ENCODE measurements at places on chromosomes 3 and 15.

GRCh38 chr3:72338942-72339669, 509.1 kb downstream of the SHQ1 start:
- DNase-seq, result no peak

DNA sequence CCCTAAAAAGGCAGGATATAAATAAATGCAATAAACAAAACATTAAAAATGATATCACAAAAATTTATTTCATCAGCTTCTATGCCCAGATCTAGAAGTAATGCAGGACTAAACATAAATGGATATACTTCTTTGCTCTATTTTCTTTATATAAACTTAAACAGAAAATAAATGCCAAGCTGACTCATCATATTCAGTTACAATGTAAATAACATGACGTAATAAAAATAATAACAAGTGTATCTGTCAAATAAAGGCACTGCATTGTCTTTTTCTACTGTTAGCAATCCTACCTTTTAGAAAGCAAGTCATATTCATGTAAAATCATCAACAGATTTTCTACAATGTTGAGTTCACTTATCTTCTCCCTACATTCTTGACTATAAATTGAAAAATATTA, 61.6 kb downstream of the NEK10 start:
- no peak for DNase-seq

DNA sequence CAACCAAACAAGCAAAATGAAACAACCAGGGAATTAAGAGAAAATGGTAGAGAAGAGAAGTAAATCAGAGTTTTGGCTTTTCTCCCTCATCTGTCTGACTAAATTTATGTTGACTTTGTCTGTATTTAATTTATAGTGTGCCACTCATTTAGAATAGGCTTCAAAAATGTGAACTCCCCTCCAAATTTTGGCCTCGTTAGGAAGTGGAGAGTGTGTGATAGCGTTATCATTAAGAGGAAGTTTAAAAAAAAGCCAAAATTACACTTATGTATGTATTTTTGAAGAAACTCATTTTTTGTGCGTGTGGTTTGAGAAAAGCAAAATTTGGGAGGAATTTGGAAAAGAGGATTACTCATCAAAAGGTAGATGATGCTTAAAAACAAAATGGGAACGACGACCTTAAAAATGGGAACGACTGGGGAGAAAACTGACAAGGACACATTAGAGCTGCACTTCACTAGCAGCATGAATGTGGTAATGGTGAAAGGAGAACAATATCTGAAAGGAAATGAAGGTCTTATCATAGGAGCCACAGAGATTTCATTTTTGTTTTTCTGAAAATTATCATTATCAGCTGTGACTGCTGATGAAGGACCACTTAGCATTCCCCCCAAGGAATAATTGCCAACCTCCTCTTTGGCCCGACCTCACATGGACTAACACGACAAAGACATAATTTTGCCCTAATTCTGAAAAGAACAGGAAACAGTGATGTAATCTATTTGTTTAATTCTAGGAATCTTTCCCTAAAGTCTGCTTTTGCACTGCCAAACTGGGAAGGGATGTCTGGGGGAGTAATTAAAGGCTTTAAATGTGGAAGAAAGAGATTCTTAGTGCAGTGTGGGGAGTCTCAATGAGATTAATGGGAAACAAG, 163.2 kb upstream of the P2RY1 start:
- DNase-seq, result no peak

GRCh38 chr3:175489406-175489805, 630.3 kb downstream of the NAALADL2 start:
- DNase-seq, result no peak

- DNase-seq, result no peak
These were observed 35.4 kb upstream of the RAB6B start for GRCh38 chr3:133931084-133931483.

- DNase-seq, result no peak
These were observed 20.3 kb upstream of the EPB42 start for GRCh38 chr15:43241100-43241499.

DNA sequence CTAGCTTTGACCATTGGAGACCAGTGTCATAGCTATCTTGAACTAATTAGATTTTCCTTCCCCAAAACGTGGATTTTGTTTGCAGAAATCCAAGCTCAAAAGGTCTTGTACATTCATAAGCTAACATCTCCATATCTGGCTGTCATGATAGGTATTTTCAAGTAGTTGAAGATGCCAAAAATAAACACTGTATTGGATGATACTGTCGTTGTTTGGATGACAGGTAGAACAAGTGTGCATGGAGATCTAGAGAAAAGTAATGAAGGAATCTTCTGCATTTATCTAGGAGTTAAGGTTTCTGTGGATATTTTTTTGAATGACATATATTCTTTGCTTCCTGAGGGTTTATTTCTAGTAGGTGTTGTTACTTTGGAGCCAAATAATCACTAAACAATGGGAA, 1696.1 kb downstream of the SI start:
- DNase-seq, result no peak

DNA sequence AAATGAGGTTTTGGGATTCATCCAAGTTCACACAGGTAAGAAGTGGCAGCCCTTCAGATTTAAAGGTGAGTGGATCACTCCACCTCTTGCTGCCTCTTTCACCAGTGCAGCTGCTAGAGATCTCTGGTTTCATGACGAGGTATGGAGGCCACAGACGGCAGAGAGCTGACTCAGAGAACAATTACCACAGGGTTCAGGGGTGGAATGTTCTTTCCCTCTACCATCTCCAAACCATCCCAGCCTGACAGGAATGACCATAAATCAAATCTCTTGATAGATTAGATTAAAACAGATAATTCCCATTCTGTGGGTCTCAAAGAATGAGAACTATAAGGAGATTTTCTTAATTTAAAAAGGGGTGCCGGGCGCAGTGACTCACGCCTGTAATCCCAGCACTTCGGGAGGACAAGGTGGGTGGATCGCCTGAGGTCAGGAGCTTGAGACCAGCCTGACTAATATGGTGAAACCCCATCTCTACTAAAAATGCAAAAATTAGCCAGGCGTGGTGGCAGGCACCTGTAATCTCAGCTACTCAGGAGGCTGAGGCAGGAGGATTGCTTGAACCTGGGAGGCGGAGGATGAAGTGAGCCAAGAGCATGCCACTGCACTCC, 174.2 kb upstream of the ATP11B start:
- no peak for DNase-seq

DNA sequence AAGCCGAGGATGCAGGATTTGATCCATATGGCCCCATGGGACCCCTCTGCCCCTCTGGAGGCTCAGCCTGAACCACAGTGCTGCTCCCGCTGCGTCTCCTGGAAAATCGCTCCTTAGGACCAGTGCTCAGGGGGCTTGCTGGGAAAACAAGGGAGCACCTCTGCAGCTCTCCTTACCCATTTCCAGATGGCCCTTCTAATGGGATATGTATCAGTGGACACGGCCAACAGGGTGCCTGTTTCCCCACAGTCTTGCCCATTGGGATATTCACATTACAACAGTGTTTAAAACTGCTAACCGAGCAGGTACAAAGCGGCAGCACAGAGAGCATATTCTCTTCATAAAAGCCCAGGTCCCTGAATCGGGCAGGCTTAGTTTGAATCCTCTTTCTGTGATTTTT, 27.1 kb downstream of the TMEM44 start:
- DNase-seq, result no peak

DNA sequence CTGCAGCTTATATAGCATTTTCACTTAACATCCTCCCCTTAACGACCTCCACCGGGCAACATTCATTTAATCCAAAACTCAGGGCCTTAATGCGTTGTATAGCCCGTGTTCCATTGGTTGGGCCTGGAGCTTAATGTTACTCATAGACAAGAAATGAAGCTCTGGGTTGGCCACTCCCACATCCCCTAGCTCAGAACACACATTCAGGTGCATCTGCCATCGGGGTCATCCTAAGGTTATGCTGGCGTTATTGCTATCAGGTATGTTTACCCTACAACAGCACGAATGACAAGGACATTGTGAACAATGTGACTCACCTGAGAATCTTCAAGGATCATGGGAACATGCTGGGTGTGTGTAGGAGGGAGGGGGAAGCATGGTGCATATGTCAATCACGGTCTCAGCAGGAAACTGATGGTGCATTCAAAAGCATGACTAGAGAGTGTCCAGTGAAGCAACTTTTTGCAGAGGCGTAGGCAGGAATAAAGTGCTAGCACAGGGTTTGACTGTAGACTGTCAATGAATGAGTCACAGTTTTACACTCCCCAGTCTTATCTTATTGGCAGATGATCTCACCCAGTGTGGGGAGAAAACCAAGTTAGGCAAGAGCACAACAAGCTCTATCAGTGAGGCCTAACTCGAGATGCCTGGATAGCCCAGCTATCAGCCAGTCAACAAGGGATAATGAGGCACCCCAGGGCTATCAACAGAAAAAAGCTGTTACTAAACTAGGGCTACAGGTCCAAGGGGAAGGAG, 402.1 kb upstream of the MCTP2 start:
- no peak for DNase-seq

- no peak for DNase-seq
These were observed 740.1 kb upstream of the GRM7 start for GRCh38 chr3:6120786-6121185.

DNA sequence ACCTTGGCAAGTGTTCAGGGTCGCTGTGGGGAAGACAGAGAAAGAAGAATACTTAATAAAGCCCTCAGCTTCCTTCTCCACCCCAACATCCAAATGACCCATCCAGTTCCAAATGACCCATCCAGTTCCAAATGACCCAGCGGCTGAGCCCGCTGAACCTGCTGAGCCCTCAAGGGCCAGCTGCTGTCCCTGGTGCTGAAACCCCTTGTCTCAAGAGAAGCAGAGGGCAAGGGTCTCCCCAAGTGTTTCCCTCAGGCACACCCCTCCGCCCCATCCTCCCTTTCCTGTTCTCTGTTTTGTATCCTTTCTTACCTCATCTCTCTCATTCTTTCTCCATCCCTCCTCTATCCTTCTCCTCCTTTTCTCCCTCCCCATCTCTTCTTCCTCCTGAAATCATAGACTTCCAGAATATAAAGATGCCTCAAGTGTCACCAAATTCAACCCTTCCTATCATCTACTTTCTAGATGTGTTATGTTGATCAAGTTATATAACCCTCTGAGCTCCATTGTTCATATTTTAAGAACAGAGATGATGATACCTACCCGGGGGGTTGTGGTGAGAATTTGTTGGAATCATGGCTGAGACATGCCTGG, 29.0 kb downstream of the CCDC33 start:
- no peak for DNase-seq

GRCh38 chr15:92625251-92625980, 30.2 kb downstream of the FAM174B start:
- DNase-seq, result no peak

DNA sequence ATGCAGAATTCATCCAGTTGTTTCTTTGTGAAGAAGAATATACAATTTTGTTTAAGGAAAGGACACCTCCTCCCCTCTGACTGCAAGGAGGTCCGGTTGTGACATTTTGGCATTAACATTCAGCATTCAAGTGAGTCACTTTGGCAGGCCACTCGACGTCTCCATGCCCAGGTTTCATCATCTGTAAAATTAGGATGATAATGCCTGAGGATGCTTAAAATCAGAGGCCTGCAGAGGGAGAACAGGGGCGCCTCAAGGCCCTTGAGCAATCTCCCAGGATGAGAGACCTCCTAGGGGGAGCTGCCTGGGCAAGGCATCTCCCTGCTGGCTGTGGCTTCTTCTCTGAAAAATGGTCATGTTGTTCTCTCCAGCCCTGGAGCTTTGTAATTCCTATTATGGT, 236.0 kb downstream of the CACNA2D3 start:
- no peak for DNase-seq

DNA sequence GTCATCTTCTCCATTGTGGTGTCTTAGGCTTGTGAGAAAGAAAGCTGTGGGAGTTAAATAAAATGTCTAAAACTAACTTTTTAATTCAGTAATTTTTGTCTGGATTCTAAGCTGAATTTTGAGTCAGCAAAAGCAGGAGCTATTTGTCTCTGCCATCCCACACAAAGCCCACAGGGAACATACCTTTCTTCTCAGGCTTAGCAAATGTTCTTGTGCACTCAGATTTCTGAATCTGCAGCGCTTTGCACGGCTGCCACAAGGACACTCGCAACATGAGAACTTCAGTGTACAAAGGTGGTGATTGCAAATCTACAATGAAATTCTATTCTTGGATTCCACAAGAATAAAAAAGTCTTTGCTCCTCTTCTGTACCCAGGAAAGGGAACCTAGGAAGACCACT, 88.2 kb upstream of the RNF7 start:
- DNase-seq, result no peak

GRCh38 chr3:161108840-161109239, 3.7 kb upstream of the B3GALNT1 start:
- DNase-seq, result no peak

DNA sequence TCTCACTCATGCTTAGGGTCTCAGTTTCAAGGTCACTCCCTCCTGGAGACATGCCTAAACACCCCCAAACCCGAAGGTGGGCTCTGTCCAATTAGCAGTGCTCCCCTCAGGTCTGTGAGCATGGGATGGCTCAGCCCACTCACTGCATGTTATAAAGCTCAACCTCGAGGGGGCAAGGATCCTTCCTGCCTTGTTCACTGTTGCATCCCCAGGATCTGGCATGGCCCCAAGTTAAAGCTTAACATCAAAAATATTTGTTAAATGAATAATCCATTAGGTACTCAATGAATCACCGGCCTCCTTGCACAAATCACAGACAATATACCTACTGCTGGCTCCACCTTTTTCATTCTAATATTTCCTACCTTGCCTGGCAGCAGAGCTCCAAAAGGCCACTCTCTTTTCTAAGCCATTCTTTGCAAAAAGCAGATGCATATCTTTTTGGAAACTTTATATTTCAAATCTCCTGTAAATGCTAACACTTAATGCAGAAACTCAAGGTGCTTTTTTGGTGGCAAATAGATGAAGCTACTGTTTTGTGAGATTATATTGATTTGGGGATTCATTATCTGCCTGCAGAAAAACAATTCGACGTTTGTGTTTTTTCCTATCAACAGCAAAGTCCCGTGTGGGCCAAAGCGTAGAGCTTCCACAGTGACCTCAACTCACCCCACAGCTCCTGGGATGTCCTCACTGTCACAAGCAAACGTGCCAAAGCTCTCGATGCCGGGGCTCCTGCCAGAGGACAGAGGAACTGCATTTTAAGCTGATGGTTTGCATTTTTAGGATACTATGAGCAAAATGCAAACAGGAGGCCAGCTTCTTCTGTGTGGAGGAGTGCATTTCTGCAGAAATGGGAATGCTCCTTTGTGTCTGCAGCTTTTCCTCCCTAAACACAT, 35.4 kb downstream of the PCOLCE2 start:
- no peak for DNase-seq

GRCh38 chr3:49015765-49016164, 2.6 kb downstream of the DALRD3 start:
- no peak for DNase-seq

DNA sequence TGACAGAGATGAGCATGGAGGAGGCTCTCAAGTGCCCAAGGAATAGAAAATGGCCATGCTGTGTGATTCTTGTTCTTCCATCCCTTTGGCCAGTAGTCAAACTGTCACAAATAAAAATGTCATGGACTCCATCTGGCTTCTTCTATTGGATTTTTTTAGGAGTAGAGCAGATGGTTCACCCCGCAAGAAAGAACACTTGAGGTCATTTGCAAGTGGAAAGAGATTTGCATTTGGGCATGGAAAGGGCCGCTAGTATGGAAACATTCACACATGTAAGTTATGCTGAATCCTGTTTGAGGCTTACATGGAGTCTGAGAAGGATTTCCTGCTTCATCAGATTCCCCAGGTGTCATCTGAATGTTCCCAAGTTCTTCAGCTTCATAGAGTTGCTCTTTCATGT, 53.1 kb upstream of the CFAP161 start:
- DNase-seq, result no peak

Measured in stimulated activated CD8-positive, alpha-beta memory T cell treated with anti-CD3 and anti-CD28 coated beads, Interleukin-12 subunit alpha, Interleukin-12 subunit beta, amount 100 ng/mL, for 1 hour (primary cell).